ENCODE measurements at places on chromosomes 16 and 17.
A peak's percentile ranks its signal among the peaks of the same experiment; 100 is the strongest.

- no peak for DNase-seq
These were observed 264.0 kb downstream of the XYLT1 start for GRCh38 chr16:17206712-17207111.

DNA sequence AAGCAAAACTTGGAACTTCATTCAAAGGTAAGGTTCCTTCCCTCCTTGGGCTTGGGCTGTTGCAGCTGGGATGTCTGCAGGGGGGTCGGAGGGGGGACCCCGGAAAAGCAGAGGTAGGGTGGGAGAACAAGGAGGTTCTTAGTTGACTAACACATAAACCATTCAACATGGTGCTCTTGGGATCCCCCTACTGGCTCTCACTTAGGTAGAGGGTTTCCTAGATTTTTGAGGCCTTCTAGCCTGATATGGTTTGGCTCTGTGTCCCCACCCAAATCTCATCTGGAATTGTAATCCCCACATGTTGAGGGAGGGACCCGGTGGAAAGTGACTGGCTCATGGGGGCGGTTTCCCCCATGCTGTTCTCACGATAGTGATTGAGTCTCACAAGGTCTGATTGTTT is 93.9 kb downstream of the RGS9 start:
- no peak for DNase-seq

- DNase-seq = no peak
These were observed 66.5 kb downstream of the MRM1 start for GRCh38 chr17:36667922-36668321.

- no peak for DNase-seq
These were observed 7.4 kb upstream of the SLC13A2 start for GRCh38 chr17:28466001-28466400.

DNA sequence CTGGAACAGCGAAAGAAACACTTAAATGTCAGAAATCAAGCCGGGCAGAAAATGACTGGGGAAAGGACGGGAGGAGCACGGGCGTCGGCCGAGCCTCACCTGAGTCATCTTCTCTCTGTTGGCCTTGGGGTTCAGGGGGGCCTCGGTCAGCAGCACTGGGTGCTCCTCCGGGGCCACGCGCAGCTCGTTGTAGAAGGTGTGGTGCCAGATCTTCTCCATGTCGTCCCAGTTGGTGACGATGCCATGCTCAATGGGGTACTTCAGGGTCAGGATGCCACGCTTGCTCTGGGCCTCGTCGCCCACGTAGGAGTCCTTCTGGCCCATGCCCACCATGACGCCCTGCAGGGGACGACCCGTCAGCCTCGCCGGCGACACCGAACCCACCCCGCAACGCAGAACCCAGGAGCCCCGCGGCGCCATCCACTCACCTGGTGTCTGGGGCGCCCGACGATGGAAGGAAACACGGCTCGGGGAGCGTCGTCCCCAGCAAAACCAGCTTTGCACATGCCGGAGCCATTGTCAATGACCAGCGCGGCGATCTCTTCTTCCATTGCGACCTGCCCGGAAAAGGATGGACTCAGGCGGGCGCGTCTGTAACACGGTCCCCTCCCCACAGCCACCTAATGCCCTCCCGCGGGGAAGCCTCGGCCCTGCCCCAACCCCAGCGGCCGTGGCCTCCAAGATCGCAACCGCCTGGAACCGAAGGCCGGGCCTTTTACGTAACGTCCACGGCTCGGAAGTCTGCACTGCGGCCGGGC is 616 bp downstream of the ACTG1 start:
- DNase-seq = no peak

DNA sequence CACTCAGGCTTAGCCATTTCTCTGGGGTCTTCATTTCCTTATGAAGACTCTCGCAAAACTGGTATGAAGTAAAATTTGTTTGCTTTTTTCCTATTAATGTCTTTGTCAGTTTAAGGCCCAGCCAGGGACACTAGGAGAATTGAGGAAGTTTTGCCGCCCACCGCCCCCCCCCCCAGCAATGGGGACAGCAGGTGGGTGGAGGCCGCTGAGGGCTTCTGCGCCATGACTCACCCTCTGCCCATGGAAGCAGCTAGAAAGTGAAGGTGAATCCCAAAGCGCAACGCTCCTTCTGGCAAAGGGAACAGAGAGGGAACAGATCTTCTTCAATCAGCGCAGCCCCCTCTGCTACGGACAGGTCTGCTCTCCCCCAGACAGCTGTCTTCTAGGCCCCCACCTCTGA is 49.7 kb downstream of the MARF1 start:
- no peak for DNase-seq

DNA sequence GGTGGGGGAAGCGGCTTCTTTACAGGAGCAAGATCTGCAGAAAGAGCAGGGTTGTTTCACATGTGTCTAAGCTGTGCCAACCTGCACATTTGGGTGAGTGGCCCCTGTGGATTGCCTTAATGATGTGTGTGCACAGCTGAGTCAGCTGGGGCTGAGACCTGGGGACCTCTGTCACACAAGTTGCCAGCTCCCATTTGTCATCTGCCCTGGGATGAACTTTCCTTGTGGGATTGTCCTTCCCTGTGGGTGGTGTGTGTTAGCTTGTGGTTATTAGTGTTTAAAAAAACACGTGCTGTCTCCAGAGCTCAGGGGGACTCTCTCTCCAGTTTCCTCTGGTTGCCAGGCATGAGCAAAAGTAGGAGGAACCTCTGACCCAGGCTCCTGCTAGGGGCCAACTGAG is 400.5 kb upstream of the CCL2 start:
- no peak for DNase-seq

DNA sequence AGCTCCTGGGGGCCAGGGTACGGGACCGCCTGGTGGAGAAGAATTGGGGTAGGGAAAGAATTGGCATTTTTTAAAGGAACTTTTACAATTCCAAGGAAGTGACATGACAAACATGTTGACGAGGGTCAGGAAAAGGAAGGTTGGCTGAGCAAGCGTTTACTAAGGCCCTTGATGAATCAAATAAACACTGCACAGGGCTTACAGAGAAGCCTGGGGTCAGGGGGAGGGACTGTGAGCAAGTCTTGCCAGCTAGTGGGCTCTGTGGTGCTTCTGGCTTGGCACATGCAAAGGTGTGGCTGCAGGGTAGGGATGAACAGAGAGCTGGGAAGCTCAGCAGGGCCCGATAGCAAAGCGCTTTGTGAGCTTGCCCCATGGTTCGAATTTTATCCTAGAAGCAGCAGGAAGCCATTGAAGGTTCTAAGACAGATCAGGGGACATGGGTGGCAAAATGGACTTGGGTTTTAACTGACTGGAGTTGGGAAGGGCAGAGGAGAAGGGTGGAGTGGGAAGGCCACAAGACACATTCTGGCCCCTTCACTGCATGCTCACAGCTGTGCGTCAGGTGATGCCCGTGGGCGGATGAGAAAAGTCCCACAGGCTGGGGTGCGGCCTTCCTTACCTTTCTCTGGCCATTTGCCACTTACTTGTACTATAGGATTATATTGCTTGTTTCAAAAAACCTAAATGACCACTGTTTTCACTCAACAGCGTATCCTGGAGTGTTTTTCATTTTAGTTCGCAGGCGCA is 117.8 kb downstream of the SOCS1 start:
- DNase-seq = no peak

- DNase-seq = no peak
These were observed 160.2 kb upstream of the LHX1 start for GRCh38 chr17:36777118-36777517.

DNA sequence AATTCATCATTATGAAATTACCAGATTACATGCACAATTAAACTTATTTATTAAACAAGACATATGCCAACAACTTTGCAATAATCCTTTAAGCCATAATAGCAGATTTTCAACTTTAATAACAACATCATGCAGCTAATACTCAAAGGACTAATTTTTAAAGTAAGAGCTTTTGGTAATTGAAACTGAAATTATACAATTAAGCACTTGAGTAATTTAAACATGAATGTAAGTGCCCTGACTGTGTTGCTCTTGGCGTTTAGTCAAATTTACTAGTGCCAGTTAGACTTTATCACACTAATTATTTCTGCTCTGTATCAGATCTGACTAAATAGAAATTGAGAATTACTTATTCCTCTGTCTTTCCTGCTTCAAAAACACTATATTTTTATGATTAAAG is 46.8 kb upstream of the PSMD7 start:
- DNase-seq = no peak

DNA sequence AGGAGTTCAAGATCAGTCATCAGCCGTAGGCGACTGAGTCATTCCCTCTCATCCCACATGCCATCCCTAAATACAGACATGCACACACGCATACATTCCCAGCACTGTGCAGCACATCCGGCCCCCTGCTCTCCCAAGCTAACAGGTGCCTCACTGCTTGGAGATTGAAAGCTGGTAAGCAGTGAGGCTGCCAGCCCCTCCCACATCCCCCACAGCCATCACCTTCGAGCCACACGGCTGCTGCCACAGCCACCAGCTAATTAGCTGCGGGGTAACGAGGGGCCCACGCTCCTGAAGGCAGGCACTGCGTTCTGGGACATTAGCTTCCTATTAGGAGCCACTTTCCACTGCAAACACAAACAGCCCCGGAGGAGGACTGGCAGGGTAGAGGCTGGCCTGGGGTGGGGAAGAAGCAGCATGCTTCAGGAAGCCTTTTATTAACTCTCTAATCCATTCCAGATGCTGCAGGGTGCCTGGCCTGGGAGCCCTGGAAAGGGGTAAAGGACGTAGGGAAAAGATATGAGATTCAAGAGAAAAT is 179.6 kb downstream of the CCT6B start:
- DNase-seq = no peak

GRCh38 chr17:81427173-81428120 is 32.2 kb downstream of the BAHCC1 start:
- no peak for DNase-seq

- no peak for DNase-seq
These were observed 1.2 kb downstream of the USP43 start for GRCh38 chr17:9646546-9646885.

DNA sequence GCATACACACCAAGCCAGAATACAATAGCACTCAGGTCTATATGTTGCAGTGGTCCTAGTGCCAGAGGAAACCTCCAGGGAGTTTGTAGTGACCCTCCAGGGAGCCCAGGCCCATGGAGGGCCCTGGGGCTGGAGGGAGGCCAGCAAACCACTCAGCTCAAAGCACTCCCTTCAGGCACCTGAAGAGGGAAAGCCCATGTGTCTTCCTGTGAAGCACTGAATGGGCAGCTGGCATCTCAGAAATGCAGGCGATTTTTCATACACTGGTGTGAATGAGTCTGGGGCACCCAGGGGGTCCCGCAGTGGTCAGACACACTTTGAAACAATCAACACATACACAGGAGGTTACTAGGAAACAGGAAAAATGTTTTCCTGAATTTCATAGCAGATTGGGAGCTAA is 12.8 kb downstream of the TBC1D26 start:
- no peak for DNase-seq

GRCh38 chr16:56262148-56262547 is 70.9 kb downstream of the GNAO1 start:
- no peak for DNase-seq

GRCh38 chr17:32814836-32815235 is 62.1 kb downstream of the MYO1D start:
- DNase-seq = no peak

- DNase-seq = no peak
These were observed 1334.8 kb downstream of the CDH11 start for GRCh38 chr16:63787014-63787413.

DNA sequence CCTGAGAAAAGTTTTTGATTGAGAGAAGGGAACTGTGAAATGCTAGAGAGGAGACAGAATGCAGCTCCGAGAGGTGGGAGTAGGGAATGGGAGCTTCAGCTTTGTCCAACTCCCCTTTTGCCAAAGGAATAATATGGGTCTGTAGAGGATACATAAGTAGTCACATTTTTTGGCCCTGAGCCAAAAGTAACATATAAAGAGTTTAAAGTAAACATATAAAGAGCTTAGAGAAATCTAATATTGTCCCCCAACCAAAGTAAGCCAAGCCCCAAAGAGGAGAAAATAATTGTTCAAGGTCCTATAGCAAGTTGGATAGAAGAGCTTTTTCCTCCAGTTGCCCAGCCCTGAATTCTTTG is 215.1 kb downstream of the TMEM114 start:
- no peak for DNase-seq

GRCh38 chr17:50892101-50892776 is 26.1 kb upstream of the TOB1 start:
- DNase-seq = no peak

DNA sequence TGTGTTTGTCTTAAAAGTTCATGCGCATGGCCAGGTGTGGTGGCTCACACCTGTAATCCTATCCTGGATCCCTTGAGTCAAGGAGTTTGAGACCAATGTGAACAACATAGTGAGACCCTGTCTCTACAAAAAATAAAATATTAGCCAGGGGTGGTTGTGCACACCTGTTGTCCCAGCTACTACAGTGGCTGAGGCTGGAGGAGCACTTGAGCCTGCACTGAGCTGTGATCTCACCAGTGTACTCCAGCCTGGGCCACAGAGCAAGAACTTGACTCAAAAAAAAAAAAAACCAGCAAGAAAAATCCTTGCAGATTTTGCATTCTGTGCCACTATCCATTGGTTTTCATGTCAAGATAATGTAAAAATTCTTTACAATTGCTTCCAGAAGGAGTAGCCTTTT is 8.2 kb downstream of the KSR1 start:
- no peak for DNase-seq

DNA sequence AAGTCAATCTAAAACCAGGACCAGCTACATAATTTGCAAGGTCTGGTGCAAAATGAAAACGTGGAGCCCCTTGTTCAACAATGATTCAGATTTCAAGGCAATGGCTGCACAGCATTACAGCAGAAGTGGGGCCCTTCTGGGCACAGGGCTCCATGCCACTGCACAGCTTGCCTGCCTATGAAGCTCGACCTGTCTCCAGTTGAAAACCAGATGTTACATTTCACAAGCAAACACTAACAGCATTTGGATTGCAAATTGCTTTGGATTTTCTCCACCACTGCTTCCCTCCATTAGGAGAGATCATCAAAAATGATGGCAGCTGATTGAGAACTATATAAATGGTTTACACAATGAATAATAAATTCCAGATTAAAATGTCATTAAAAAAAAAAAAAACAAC is 551.4 kb upstream of the ZFHX3 start:
- DNase-seq = no peak

GRCh38 chr16:26269673-26270072 is 577.9 kb downstream of the HS3ST4 start:
- DNase-seq = no peak

- no peak for DNase-seq
These were observed 7.2 kb downstream of the CA7 start for GRCh38 chr16:66851166-66851964.

- peak; percentile 76 for DNase-seq
These were observed 2.7 kb upstream of the SPG7 start for GRCh38 chr16:89505204-89506112.

GRCh38 chr16:55434000-55434399 is 45.0 kb upstream of the MMP2 start:
- no peak for DNase-seq

GRCh38 chr16:47299587-47299986 is 155.8 kb upstream of the NETO2 start:
- no peak for DNase-seq

GRCh38 chr16:56657555-56658326 is at the start of gene MT1F:
MT1F (plus strand) TSS chr16:56657959; CDS start chr16:56658059, 100 bp downstream.
- peak; percentile 50 for DNase-seq

GRCh38 chr16:2827831-2828520 is 2.1 kb upstream of the ZG16B start:
- no peak for DNase-seq

- no peak for DNase-seq
These were observed 44.6 kb upstream of the MAP3K14 start for GRCh38 chr17:45361451-45361850.
